Vagina (tissue), 2 donors: ENCODE measurements at places on chromosomes 12 and 14.

- DNase-seq = no peak
These were observed 219.7 kb upstream of the TMPO start for GRCh38 chr12:98295681-98296080.

- DNase-seq = no peak
These were observed 184.2 kb downstream of the KCNA5 start for GRCh38 chr12:5227708-5228373.

- DNase-seq = no peak
These were observed 4.2 kb downstream of the RARG start for GRCh38 chr12:53227836-53228235.

GRCh38 chr12:92486443-92487137 lies 216.2 kb upstream of the PLEKHG7 start:
- DNase-seq = no peak

- no peak for DNase-seq
These were observed 1297.3 kb downstream of the AACS start for GRCh38 chr12:126362493-126362892.
